ENCODE measurements at places on chromosomes 2 and 18. TPM values are rescaled to one million over a fixed set of nuclear protein-coding genes. Genes with fewer than 3 reads are reported as not detected.

Gene SALL3
- total RNA-seq, result not detected

Gene ALK
- under 0.01 TPM for total RNA-seq

Gene SIGLEC15
- total RNA-seq, result 8.0 TPM

Gene ACADL
- not detected for total RNA-seq

Gene CRYBA2
- not detected for total RNA-seq

Gene ZAP70
- total RNA-seq, result under 0.01 TPM

Gene SERPINB10
- 0.29 TPM for total RNA-seq

Gene APCDD1
- total RNA-seq, result 1.8 TPM

Gene RNF125
- total RNA-seq, result 0.59 TPM

Gene FZD7
- 64.8 TPM for total RNA-seq

Gene EFHD1
- total RNA-seq, result 2.4 TPM

Gene MOCOS
- 14.4 TPM for total RNA-seq

Gene RSAD2
- total RNA-seq, result 0.72 TPM

Gene CYP1B1
- total RNA-seq, result 827 TPM

Gene CENPO
- 8.0 TPM for total RNA-seq

Gene COPS8
- total RNA-seq, result 91.2 TPM

Gene KCNJ13
- total RNA-seq, result not detected

Gene SCN3A
- 0.59 TPM for total RNA-seq

Gene LAMA1
- total RNA-seq, result 8.3 TPM

Gene PLGLB2
- 3.2 TPM for total RNA-seq

Gene SNRNP200
- total RNA-seq, result 44.2 TPM

Gene ABCB11
- total RNA-seq, result under 0.01 TPM

Gene NT5DC4
- not detected for total RNA-seq

Gene GCKR
- total RNA-seq, result 1.4 TPM

Data from osteoblast (primary cell).